ENCODE measurements at places on chromosomes 4 and X. TPM values are rescaled to one million over a fixed set of nuclear protein-coding genes. Genes with fewer than 3 reads are reported as not detected.

The SCD5 gene
- 15.1 TPM for total RNA-seq

The PABPC4L gene
- 13.1 TPM for total RNA-seq

The TMEM271 gene
- 0.41 TPM for total RNA-seq

The GUCY1B1 gene
- 26.6 TPM for total RNA-seq

The RHOXF2B gene
- total RNA-seq: not detected

The XG gene
- 6.4 TPM for total RNA-seq

The BEX2 gene
- total RNA-seq: 35.9 TPM

The PASD1 gene
- not detected for total RNA-seq

The GUF1 gene
- total RNA-seq: 39.2 TPM

The PHKA2 gene
- total RNA-seq: 23.8 TPM

The MAGIX gene
- total RNA-seq: 3.5 TPM

The FANCB gene
- 6.8 TPM for total RNA-seq

The XAGE1A gene
- total RNA-seq: not detected

The WNK3 gene
- total RNA-seq: 2.7 TPM

The VEGFC gene
- 8.7 TPM for total RNA-seq

The DDX53 gene
- total RNA-seq: not detected

The SLC49A3 gene
- total RNA-seq: 3.7 TPM

The SASH3 gene
- total RNA-seq: 1.5 TPM

All from tongue (tissue), 3 donors.